Fibroblast of gingiva (primary cell): ENCODE measurements at places on chromosomes 5 and 9.

DNA sequence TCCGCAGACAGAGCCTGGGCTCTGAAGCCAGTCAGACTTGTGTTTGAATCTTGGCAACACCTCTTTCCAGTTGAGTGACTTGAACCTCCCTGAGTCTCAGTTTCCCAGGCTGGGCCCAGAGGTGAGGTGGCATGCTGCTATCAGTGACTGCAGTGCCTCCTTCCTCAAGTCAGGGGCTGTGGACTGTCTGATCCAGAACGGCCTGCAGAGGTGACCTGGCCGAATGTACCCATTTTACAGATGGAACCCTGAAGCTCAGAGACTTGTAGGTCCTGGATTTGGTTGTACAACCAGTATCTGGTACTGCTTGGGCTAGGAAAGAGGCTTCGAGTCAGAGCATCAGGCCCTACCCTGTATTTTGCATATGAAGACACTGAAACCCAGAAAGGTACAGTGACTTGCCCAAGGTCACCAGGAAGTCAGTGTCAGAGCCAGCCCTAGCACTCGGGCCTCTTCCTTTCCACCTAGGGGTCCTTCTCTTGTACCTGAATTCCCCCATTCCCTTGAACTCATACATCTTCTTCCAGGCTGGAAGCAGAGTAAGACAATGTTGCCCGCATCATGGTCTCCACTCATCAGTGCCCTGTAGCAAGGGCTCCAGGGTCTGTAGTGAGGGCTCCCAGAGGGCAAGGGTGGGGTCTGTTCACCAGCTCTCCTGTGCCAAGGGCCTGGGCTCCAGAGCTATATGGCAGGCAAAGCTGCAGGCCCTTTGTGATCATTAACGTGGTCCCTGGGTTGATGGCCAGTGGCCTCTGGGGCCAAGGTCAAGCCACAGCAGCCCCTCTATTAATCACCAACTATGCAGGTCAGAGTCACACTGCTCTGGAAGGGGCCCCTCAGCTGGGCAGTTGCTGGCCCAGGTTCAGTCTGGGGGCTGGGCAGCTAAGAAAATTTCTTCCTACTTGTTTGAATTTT is 28.5 kb downstream of the GSN start:
- no peak for DNase-seq

DNA sequence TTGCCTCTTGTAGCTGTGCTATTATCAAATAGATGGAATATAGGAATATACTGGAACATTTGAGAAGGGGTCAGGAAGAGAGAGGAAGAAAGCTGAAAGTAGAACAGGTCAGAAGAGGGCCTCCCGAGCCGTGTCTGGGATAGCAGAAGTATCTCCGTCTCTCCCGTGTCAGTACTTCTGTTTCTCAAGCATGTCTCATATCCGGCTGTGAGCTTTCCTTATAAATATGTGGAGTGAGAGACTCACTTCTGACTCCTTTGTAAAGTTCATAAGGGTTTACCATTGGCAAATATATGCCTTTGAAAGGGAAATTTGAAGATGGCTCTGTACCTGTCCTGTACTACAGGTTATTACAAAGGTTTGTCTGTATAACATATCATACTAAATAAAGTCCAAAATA is 50.3 kb downstream of the MOCS2 start:
- no peak for DNase-seq

DNA sequence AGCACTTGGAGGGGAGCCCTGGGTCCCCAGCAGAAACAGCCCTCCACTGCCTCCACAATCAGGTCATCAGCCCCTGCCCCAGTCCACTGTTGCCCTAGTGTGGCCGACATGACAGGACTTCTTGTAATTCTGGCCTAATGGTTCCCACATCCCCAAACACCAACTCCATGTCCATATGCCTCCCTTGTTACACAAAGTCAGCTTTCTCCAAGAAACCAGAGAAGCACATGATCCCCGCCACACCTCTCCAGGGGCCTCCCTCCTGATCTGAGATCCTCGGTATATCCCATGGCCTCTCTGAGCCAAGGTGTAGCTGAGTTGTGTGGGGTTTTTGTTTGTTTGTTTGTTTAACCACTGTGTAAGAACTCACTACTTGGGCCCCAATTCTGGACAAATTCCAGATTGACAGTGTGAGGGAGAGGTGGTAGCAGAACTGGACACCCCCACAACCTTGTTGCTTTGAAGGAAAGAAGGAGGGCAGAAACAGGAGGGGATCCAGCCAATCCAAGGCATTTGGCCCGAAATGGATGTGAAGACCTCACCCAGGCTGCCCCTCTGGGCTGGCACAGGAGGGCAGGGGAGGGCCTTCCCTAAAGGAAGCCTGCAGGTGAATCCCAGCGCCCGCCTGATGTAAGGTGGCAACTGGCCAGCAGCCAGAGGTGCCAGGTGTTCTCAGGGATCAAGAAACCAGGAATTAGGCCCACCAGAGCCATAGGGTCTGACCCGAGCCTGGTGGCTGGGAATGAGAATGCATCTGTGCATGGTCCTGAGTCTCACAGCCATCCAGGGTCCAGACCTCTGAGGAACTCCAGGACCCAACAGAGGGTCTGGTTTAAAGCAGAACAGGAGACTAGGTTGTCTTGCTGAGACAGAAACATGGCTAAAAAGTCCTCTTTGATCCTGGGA is 13.4 kb downstream of the IRF1 start:
- no peak for DNase-seq

- no peak for DNase-seq
These were observed 476.0 kb downstream of the CSNK1G3 start for GRCh38 chr5:123987956-123988355.

- peak; percentile 65 for DNase-seq
These were observed 16.9 kb downstream of the RAD1 start for GRCh38 chr5:34898258-34898895.

GRCh38 chr9:29211003-29211579 is 1637.8 kb upstream of the C9orf72 start:
- no peak for DNase-seq

DNA sequence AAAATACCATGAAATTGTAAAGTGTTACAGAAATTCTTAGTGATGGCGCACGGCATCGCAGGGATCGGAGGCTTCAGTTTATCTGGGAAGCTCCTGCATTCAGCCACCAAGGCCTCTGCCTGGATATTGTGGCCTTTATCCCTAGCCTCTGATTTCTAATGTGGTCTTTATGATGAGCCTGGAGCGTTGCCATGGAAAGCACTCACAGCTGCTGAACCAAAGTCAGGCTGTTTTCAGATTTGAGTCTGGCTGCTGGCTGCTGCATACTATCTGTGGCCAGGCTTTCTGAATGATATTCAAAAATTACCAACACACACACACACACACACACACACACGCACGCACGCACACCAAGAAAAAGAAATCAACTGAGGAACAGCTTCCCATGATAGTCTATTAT is 101.1 kb upstream of the ZNF366 start:
- peak; percentile 35 for DNase-seq

DNA sequence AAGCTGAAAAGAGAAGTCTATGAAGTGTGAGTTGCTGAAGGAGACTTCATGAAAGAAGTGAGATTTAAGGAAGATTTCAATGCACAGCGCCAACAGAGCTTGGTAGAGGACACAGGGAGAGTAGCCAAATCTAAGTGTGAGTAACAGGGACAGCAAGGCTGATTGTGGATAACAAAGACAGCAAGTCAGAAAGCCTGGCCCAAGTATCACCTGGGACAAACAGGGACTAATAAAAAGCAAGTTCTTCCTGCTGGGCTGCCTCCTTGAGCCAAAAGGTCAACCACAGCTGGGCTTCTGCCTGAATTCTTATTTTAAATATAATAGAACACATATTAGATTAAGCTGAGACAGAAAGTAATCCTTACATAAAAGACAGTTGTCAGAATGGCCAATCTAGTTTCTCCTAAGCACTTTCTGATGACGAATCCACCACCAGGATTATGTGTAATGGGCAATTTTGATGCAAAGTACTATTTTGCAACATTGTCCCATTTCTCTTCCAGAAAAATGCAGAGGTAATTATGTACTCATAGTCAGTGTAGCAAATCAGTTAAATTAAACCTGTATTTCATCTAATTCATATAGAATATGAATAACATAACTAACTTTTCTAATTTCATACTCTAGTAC is 73.8 kb downstream of the MAPKAP1 start:
- no peak for DNase-seq

GRCh38 chr9:86713970-86714369 is 233.3 kb downstream of the GAS1 start:
- DNase-seq: peak; percentile 69

DNA sequence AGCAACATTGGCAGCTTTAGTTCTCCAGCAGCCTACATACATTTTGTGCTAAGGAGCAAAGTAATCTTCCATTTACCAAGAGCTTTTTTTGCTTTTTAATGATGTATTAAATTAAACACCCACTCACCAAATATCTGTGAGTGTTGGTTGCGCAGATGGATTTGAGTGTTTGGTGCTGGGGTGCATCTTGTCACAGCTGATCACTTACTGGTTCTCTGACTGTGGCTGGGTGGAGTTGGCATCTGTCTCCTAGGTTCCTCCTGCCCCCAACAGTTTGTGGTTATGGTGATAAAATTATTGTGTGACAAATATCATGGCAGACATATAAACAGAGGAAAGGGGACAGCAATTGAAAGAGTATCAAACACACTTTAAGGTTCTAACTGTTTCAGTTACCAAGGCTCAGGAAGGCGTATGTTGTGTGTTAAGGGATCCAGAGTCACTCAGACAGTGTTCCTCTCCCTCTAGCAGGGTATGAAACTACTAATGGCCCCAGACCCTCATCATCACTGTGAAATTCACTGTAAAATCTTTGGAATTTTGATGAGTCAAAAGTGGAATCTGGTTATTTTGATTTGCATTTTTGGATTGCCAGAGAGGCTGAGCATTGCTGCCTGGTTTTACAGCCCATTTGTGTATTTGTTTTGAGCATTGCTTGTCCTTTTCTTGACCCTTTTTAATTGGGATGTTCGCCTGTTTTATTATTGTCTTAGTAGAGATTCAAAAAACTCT is 81.7 kb downstream of the PDE8B start:
- peak; percentile 7 for DNase-seq

GRCh38 chr5:178429156-178429468 is 161.1 kb downstream of the COL23A1 start:
- no peak for DNase-seq

DNA sequence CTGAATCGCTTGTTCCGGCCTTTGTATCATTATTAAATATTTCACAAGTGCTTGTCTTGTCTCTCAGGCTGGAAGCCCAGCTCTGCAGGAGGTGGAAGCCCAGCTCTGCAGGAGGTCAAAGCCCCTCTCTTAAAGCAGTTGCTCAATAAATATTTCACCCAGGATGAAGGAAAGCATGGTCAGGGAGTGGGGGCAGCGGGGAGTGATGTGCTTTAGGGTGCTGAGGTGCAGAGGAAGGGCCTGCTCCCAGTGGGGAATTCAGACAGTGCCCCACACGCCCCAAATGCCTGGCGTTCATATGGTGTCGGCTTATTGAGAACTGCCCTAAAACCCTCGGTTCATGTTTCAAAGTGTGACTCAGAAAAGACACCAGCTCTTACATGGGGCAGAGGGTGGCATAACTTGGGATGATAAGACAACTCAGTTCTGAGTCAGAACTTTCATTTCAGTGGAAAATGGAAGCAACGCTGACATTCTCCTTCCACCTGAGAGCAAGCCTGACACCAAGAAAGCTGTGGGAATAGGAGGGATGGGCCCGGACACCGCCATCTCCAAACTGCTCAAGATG is 114.3 kb upstream of the DAP start:
- DNase-seq: no peak

DNA sequence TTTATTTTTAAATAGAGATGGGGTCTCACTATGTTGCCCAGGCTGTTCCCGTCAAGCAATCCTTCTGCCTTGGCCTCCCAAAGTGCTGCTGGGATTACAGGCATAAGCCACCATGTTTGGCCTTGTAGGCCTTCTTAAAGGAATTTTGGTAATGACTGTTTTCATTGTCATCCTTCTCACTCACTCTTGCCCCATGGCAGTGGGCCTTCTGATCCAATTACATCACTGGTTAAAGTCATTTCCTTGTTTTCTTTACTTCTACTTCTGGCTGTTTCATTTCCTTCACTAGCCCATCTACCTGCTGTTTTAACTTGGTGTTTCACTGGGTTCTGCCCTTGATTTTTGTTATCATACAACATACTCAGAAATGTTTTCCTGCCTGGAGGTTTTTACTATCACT is 20.1 kb upstream of the NIM1K start:
- no peak for DNase-seq

DNA sequence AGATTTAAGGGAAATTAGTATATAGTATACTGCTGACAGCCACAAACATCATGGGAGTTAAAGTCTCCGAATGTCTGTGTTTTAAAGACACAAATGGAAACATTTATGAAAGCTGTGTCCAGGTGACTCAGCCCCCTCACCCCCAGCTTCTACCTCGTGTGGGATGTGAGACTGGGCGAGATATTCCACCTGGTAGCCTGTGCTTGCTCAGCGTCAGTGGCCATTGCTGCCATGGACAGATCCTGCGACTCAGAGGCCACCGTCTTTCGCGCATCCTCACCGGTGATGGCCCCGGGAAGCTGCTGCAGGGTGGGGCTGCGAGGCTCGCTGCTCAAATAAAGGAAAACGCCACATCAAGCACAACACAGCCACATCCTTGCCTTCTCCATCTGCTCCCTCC is 31.2 kb upstream of the EXOC3 start:
- DNase-seq: no peak

DNA sequence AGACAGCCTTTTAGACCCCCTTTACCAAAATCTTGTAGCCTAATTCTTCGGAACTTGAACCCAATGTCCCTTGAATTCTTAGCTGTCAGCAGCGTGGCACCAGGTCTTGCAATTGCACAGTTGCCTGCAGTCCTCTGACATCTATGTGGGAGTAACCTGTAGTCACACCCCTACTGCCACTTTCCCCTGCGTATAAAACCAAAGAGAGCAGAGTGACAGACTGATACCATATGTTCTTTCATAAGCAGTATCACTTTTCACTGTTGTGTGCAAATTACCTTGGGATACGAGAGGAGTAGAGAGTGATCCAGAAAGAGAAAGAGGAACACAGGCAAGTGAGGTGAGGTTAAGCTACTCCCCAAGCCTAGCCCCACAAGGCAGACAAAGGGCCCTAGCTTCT is 364.3 kb upstream of the ADAMTSL1 start:
- no peak for DNase-seq

DNA sequence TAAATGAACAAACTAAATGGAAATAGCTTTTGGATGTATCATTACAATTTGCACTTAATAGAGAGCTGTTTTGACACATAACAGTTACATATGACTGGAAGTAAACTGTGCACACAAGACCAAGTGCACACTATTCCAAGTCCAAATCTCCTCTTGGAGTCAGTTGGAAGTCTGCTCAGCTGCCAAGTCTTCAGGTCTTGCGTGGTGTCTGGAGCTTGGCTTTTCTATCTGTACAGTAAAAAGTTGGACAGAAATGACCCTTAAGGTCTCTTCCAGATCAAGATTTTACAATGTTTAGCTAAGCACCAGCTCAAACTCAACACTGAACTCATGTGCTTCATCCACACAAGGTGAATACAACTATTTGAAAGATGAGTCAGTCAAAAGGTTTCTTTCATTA is 456.9 kb downstream of the RASEF start:
- no peak for DNase-seq

DNA sequence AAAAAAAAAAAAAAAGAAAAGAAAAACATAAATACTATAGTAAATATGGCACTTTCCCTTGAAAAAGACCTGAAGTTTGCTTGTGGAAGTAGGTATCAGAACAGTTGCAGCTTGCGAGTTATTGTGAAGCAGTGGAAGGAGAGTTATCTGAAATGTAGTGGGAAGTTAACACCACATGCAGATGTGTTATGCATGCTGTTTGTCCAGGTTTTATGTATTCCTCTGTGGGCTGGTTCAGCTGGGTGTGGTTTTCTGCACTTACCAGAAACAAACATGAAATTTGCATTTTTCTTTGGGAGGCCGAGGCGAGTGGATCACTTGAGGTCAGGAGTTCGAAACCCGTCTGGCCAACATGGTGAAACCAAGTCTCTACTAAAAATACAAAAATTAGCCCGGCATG is 42.1 kb upstream of the CTNNA1 start:
- DNase-seq: no peak

- peak; percentile 90 for DNase-seq
These were observed at the start of gene ZNF454 for GRCh38 chr5:178940569-178941360. Gene ZNF454, plus strand, starts transcription at chr5:178941198. Its CDS starts 1,594 bp downstream, at chr5:178942792.
